ENCODE measurements at places on chromosomes 7 and 10. TPM values are rescaled to one million over a fixed set of nuclear protein-coding genes. Genes with fewer than 3 reads are reported as not detected.

DNA sequence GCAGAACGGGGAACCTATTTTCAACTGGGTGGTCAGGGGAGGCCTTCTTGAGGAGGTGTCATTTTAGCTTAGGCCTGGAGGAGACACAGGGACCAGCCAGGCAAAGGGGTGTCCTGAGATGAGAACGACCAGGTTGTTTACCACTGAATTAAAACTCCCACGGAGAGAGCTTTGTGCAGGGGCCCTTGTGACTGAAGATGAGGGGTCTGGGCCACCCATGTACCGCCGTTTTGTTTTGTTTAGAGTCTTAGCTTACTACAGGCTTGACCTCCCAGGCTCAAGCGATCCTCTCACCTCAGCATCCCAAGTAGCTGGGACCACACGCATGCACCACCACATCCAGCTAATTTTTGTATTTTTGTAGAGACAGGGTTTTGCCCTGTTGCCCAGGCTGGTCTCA lies 80.4 kb downstream of the FAM171A1 start:
- no peak for DNase-seq

DNA sequence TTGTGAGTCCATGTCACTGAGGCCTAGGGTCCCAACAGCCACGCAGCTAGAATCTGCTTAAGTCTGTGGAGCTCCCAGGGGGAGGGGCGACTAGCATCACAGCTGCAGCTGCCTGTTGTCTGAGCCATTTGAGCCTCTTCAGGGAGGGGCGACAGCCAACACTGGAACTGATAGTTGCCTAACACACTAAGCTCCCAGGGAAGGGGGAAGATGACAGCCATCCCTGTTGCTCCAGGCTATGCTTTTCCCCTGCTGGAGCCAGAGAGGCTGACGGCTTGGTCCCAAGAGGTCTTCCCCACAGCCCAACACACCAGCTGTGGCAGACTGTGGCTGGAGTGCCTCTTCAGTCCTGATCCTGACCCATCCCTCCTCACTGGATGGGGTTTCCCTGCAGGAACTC lies 817.5 kb downstream of the NXPH1 start:
- no peak for DNase-seq

GRCh38 chr7:77657427-77658224 lies 38.6 kb upstream of the RSBN1L start:
- DNase-seq = peak; percentile 57

GRCh38 chr7:23276376-23276775 lies 22.8 kb upstream of the MALSU1 start:
- DNase-seq = no peak

The ASB4 gene
- polyA plus RNA-seq = not detected

- DNase-seq = no peak
Observed at GRCh38 chr10:103473261-103473671, 5.8 kb downstream of the CALHM3 start.

- DNase-seq = peak; percentile 95
Observed at GRCh38 chr7:151088856-151089699, 2.8 kb downstream of the AGAP3 start.

The NEUROG3 gene
- polyA plus RNA-seq = not detected

- DNase-seq = no peak
Observed at GRCh38 chr7:47310020-47310419, 271.9 kb downstream of the TNS3 start.

The FFAR4 gene
- not detected for polyA plus RNA-seq

The BHLHA15 gene
- 1.0 TPM for polyA plus RNA-seq

- DNase-seq = no peak
Observed at GRCh38 chr10:75097666-75098285, 13.7 kb upstream of the SAMD8 start.

DNA sequence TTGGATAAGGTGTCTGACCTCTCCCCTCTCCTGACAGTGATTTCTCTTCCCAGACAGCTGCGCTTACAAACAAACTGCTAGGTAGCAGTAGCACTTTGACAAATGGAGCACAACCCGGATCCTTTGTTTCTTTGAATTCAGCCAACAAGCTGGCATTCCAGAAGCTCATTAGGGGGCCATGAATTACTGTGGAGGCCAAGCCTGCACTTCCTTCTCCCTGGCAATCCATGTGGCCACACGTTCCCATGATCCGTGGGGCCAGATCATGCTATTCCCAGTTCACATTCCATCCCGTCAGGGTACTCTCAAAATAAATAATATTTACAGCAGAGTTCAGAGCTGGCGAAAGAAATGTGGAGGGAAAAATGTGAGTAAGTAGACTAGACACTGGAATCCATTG lies 172.4 kb downstream of the PRPF18 start:
- DNase-seq = no peak

The TES gene
- 35.3 TPM for polyA plus RNA-seq

DNA sequence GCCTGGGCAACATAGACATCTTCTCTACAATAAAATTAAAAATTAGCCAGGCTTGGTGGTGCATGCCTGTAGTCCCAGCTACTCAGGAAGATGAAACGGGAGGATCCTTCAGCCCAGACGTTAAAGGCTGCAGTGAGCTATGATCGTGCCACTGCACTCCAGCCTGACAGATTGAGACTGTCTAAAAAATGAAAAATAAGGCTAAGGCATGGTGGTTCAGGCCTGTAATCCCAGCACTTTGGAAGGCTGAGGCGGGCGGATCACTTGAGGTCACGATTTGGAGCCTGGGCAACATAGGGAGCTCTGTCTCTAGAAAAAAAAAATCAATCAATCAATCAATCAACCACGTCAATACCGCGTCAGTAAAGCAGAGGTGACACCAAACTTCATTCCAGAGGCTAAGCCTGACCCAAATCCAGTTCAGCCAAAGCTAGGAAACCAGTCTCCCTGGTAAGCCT lies 31.1 kb downstream of the MRPS24 start:
- DNase-seq = no peak

- no peak for DNase-seq
Observed at GRCh38 chr7:65840446-65840845, 32.4 kb upstream of the VKORC1L1 start.

DNA sequence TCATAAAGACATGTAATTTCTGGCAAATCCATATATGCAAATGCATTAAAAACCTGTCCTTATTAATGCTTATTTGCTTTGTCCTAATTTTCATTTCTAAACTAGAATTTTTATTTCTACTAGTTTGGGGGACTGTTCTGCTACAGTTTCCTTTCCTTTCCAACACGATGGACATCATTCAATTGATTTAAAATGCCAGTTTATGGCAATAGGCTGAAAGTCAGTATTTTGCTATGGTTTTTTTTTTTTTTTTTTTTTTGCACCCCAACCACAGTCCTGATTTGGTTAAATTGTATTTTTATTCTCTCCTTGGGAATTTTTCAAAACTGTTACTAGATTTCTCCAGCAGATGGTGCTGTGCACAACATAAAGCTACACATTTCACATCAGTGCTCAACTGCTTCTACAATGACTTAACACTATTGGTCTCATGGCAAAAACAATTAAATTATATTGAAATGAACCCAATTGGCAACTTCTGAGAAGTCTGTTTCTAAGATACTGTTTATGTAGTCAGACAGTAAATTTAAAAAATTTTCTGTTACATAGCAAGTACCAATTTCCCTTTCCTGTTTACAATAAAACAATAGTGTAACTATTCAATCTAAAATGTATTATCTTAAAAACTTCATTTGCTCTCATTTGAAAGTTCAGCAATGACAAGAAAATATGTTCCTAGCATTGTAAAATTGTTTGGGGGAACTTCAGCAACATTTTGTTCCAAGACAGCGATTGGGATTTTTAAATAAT lies 193.8 kb upstream of the CCDC6 start:
- DNase-seq = peak; percentile 61

- DNase-seq = no peak
Observed at GRCh38 chr10:23015021-23015707, 80.2 kb upstream of the MSRB2 start.

DNA sequence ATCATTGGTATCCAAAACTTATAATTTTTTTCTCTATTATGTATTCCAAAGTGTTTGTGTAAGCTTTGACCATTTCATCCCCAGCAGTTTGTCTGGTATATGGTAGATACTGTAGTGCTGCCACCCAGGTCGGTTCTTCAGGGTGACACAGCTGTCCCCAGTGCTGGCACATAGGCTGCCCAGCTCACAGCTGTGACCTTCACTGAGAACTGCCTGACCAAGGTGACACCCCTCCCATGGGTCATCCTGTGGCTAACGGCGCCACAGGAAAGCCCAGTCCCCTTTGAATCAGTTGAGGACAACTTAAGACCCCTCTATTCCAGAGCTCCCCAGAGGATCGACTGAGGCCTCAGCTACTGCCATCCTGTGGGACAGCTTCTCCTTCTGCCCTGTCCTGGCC lies 644.2 kb upstream of the FOXK1 start:
- no peak for DNase-seq

- DNase-seq = peak; percentile 82
Observed at GRCh38 chr7:77759294-77759889, 38.8 kb downstream of the TMEM60 start.

The CARD11 gene
- polyA plus RNA-seq = 20.4 TPM

GRCh38 chr7:75866114-75866488 lies 12.7 kb upstream of the RHBDD2 start:
- DNase-seq = no peak

- DNase-seq = no peak
Observed at GRCh38 chr10:119651514-119652360, 557 bp downstream of the BAG3 start.

DNA sequence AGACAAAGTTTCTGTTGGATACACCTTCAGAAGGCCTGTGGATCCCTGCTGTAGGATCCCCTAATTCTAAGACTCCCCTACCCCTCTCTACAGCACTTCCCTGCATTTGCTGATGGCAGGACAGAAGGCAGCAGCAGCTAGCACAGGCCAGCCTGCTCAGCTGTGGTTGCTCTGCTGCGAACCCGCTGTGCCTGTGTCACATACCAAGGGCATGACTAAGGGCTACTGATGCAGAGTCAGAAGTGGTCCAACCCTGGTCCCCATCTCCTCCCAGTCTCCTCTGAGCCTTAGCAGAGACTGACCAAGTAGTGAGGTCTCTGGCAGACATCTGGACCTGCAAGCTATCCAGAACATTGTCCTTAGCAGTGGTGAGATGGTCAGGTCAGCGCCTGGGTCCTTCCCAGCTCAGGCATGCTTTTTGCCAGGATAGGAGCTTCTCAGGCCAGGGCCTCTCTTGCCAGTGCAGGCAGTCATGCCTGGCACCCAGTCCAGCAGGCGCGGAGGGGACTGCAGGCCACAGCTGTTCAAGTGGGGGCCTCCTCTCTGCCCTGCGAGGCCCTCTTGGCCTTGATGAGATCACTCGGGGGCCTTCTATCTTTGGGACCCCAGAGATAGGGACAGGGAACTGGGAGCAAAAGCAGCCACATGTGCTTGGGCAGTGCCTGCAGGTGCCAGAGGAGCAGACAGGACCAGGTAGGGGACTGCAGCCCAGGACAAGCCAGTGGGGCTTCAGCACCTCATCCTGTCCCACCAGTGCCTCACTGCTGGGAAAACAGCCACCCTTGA lies 146.4 kb downstream of the ZNF248 start:
- no peak for DNase-seq

DNA sequence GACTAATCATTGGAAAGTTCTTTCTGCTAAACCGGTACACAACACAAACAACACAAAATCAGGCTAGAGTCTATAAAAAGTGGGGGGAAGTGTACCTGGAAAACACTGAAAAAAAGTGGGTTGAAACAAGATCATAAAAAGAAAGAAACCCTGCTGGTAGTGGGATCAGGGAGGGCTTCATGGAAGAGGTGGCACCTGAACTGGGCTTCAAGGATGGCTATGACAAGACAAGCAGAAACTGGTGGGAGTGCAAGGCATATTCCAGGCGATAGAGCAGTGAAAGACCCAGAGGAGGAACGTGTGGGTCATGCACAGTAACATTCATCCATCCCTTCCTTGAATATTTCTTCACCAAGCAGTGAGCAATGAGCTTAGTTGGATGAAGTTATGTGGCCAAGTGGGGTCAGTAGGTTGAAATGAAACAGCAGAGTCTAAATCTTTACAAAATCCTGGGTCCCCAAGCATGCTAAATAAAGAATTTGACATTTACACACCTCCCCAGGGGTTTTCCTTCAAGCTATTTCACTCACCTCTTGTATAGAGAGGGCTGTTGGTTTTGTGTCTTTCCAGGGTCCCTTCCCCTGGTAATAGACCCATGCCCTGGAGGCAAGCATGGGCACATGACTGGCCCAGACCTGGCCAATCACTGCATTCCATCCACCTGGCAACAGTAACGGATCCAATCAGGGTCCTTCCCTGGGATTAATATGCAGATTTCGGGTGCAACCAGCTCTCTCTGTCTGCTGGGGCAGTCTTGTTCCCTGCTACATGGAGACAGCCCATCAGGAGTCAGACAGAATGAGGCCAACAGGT lies 38.2 kb downstream of the SPOCK2 start:
- no peak for DNase-seq

GRCh38 chr7:20381406-20382034 lies 50.8 kb downstream of the ITGB8 start:
- DNase-seq = no peak

DNA sequence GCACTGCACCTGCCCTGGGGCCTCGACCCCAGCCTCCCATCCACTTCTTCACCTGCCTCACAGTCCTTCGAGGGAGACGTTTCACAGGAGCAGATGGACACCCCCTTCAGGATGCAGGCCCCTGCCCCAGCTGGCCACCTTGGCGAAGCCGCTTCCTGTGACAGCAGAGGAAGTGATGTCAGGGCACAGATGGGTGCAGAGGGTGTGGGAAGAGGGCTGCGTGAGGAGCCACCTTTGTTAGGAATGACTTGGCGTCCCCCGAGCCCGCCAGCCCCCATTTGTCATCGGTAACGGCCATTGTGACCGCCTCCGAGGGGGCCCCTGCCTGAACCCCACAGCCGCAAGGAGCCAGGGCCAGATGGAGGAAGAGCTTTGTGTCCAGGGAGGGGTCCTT lies 47.4 kb upstream of the SLC29A3 start:
- DNase-seq = peak; percentile 36

- DNase-seq = peak; percentile 63
Observed at GRCh38 chr7:91293136-91293535, 28.9 kb downstream of the FZD1 start.
